ENCODE measurements at places on chromosomes 6 and 20.
A peak's percentile ranks its signal among the peaks of the same experiment; 100 is the strongest.

- no peaks in the 10 kb centered on the region for H3K36me3 ChIP-seq
- peaks cover 24% of the 10 kb centered on the region for H3K27me3 ChIP-seq
- no peak overlapping the region for H3K27ac ChIP-seq
- no peak for DNase-seq
Measured at GRCh38 chr20:46774943-46775560, 65.6 kb downstream of the SLC2A10 start.

DNA sequence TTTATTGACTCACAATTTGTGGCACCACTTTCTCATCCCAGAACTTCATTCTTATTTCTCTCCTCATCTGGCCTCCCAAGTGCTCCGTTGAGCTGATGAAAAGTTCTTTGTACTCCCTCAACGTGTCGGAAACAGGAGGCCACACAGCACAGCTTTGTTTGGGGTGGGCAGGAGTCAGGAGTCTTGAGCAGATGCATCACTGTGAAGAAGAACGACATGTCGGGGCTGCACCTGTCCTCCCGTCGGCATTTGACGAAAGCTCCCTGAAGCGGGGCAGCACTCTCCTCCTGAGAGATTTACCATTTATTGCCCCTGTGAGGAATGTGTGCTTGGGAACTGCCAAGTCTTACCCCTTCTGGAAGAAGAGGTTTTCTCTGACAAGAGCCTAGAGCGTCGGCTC, 28.1 kb downstream of the TAF8 start:
- H3K27me3 ChIP-seq, result no peaks in the 10 kb centered on the region
- no peak for DNase-seq

GRCh38 chr6:16331384-16332174, 93.2 kb downstream of the GMPR start:
- no peak overlapping the region for H3K27ac ChIP-seq
- no peaks in the 10 kb centered on the region for H3K27me3 ChIP-seq
- peaks cover 7% of the 10 kb centered on the region for H3K4me1 ChIP-seq
- H3K4me3 ChIP-seq, result no peak overlapping the region
- H3K36me3 ChIP-seq, result peaks cover 12% of the 10 kb centered on the region
- peak; percentile 54 for DNase-seq

DNA sequence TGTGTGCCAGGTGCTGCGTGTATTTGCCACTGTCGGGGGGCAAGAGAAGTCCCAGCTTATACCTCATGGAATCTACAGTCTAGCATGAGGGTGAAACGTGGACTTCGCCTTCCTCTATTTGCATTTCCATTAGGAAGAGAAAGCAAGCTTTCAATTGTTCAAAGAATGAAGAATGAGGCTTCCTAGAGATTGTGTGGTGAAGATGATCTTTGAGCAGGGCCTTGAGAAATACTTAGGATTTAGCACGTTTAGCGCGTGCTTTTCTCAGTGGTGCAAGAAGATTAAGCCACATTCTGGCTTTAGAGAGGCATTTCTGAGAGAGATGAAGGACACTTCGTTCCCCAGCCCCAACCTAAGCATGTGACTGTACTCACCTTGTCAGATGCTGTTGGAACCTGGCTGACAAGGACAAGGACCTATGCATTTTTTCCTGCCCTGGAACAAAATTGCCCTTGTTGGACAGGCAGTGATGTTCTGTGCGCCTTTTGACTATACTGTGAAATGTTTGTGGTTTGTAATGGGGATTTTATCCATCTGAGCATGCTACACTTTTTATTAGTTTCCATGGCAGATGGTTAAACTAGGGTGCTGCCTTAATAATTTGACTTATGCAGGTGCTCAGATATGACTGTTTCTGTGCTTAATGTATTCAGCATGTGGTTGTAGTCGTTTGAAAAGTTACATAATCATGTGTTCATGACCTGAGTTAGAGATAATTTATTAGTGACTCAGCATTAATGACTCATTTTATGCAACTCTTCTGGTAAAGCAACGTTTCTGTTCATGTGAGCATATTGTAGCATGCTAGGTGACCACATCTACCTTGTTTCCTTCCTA, 10.7 kb downstream of the TULP4 start:
- H3K27me3 ChIP-seq, result no peaks in the 10 kb centered on the region
- peaks cover 53% of the 10 kb centered on the region for H3K4me1 ChIP-seq
- H3K36me3 ChIP-seq, result peaks cover 11% of the 10 kb centered on the region
- peak overlapping the region; percentile 46 for H3K27ac ChIP-seq
- no peak for DNase-seq

DNA sequence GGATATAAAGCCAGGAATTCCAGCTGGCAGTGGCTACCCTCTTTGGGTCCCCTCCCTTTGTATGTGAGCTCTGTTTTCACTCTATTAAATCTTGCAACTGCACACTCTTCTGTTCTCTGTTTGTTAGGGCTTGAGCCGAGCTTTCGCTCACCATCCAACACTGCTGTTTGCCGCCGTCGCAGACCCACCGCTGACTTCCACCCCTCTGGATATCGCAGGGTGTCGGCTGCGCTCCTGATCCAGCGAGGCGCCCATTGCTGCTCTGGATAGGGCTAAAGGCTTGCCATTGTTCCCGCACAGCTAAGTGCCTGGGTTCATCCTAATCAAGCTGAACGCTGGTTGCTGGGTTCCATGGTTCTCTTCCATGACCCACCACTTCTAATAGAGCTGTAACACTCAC, 1433.5 kb upstream of the ADGRB3 start:
- H3K4me1 ChIP-seq, result no peaks in the 10 kb centered on the region
- no peak overlapping the region for H3K27ac ChIP-seq
- H3K36me3 ChIP-seq, result no peaks in the 10 kb centered on the region
- H3K27me3 ChIP-seq, result no peaks in the 10 kb centered on the region

GRCh38 chr6:170201361-170201760, 89.5 kb downstream of the DLL1 start:
- H3K27me3 ChIP-seq, result peaks cover 7% of the 10 kb centered on the region
- H3K4me1 ChIP-seq, result peaks cover 3% of the 10 kb centered on the region
- H3K4me3 ChIP-seq, result no peak overlapping the region
- no peaks in the 10 kb centered on the region for H3K36me3 ChIP-seq
- H3K27ac ChIP-seq, result no peak overlapping the region

- H3K4me3 ChIP-seq, result peak overlapping the region; percentile 95
- DNase-seq, result no peak
- no peaks in the 10 kb centered on the region for H3K27me3 ChIP-seq
- H3K27ac ChIP-seq, result peak overlapping the region; percentile 93
Measured at GRCh38 chr20:48823960-48824498, 3.8 kb downstream of the PREX1 start.

DNA sequence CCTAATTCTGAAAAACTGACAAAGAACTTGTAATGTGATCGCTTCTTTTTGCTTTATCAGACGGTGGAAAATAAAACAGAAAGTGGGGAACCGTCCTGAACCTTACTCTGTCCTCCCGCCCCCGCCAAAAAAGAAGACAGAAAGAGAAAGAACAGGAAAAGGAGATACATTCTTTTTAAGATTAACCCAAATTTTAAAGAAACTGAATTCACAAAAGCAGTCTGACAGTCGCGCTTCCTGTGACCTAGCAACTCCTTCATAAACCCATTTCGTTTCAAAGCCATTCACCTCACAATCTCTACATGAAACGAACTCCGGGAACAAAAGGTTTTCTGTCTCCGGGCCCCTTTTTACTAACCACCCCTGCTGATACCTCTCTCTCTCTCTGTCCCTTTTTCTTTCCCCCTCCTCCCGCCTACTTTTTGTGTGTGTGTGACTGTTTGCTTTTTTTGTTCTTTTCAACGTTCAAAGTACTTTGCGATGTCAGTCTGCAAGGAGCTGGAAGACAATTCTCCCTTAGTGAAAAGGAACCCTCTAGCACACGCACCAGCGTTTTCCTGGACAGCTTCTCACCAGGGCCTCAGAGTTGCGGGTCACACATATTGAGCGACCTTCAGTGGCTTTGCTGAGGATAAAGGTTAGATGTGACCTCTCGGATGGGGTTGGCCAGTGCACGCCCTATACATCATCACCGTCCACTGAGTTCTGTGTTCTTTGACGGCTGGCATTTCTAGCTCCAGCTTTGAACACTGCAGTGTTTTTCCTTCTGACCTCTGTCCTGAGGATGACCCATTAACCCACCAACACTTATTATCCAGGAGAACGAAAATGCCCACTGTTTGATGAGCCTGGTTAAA, 530 bp upstream of the NEDD9 start:
- H3K36me3 ChIP-seq, result peaks cover 6% of the 10 kb centered on the region
- no peaks in the 10 kb centered on the region for H3K27me3 ChIP-seq
- peaks cover 34% of the 10 kb centered on the region for H3K4me1 ChIP-seq
- H3K27ac ChIP-seq, result peak overlapping the region; percentile 91
- DNase-seq, result no peak

DNA sequence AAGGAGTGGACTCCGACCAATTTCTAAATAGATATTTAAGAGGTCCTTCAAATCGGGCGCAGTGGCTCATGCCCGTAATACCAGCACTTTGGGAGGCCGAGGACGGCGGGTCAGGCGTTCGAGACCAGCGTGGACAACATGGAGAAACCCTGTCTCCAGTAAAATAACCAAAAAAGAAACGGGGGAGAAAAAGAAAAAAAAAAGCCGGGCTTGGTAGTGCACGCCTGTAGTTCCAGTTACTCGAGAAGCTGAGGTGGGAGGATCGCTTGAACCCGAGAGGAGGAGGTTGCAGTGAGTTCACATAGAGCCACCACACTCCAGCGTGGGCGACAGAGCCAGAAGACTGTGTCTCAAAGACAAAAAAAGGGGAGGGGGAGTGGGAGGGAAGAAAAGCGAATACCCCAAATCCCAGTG, 53.3 kb upstream of the HFE start:
- H3K4me3 ChIP-seq, result peak overlapping the region; percentile 89
- H3K27ac ChIP-seq, result peak overlapping the region; percentile 94
- peaks cover 5% of the 10 kb centered on the region for H3K4me1 ChIP-seq
- no peaks in the 10 kb centered on the region for H3K36me3 ChIP-seq
- DNase-seq, result no peak
- no peaks in the 10 kb centered on the region for H3K27me3 ChIP-seq

DNA sequence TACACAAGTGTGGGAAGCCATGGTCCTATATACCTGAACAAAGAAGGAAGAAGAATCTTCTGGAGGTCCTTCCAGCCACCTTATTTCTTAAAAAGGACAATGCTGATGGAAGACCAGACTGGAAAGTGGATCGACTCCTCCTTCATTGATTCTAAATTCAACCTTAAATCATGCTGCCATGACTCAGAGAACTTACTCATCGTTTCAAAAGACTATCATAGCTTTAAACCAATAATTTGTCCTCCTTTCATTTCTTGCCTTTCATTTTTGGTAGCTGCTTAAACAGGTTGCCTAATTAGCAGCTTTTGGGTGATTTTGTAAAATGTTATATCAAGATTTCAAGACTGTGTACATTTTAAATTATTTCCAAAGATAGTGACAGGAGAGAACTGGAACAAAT, 60.8 kb downstream of the RTN4IP1 start:
- H3K4me3 ChIP-seq, result no peak overlapping the region
- DNase-seq, result no peak
- no peak overlapping the region for H3K27ac ChIP-seq
- no peaks in the 10 kb centered on the region for H3K27me3 ChIP-seq
- peaks cover 14% of the 10 kb centered on the region for H3K4me1 ChIP-seq

DNA sequence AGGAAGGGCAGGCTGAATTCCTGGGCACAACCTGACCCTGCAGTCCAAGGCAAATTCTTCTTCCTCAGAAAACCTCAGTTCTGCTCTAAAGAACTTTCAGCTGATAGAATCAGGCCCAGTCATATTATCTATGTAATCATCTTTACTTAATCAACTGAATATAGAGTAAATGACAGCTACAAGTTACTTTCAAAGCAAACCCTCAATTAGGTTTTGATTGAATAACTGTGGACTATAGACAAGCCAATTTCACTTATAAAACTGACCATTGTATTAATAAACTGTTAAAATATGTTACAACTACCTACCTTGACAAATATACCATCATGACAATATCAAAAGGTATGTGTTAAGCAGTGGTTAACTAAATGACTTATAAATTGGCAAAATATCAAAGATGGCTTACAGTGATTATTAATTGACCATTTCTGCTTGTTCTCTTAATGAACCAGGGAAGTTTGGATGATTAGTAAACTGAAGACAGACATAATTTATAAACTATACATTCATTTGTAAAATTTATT, 46.1 kb upstream of the ADGRF5 start:
- DNase-seq, result no peak
- no peak overlapping the region for H3K4me3 ChIP-seq
- no peak overlapping the region for H3K27ac ChIP-seq
- no peaks in the 10 kb centered on the region for H3K36me3 ChIP-seq
- no peaks in the 10 kb centered on the region for H3K4me1 ChIP-seq
- peaks cover 3% of the 10 kb centered on the region for H3K27me3 ChIP-seq

- no peaks in the 10 kb centered on the region for H3K4me1 ChIP-seq
- H3K4me3 ChIP-seq, result no peak overlapping the region
- H3K36me3 ChIP-seq, result peaks cover 29% of the 10 kb centered on the region
Measured at GRCh38 chr6:158488065-158488464, 71.8 kb upstream of the TMEM181 start.

- no peaks in the 10 kb centered on the region for H3K4me1 ChIP-seq
- H3K4me3 ChIP-seq, result no peak overlapping the region
- H3K36me3 ChIP-seq, result peaks cover 1% of the 10 kb centered on the region
- H3K27me3 ChIP-seq, result peaks cover 24% of the 10 kb centered on the region
- no peak overlapping the region for H3K27ac ChIP-seq
Measured at GRCh38 chr6:40997234-40997957, 41.6 kb downstream of the UNC5CL start.

- no peaks in the 10 kb centered on the region for H3K36me3 ChIP-seq
- H3K27me3 ChIP-seq, result peaks cover 1% of the 10 kb centered on the region
- H3K4me1 ChIP-seq, result peaks cover 2% of the 10 kb centered on the region
Measured at GRCh38 chr6:72580281-72580940, 41.5 kb upstream of the KCNQ5 start.

DNA sequence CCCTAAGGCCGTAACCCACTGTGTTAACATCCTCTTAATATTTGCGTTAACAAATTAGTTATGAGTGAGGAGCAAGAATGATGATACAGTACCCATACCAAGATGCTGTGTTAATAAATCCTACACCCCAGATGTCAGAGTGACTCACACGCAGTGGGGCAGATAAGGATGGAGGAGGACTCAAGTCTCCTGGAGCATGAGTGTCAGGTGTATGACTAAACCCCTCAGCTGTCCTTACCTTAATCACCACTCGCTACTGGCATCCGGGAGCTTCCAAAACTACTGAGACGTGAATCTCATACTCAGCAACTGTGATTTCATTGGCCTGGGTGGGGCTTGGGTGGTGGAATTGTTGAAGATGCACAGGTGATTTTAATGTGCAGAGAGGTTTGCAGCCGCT, 131.3 kb upstream of the MTHFD1L start:
- peaks cover 22% of the 10 kb centered on the region for H3K4me1 ChIP-seq
- DNase-seq, result no peak
- H3K27ac ChIP-seq, result peak overlapping the region; percentile 84
- H3K36me3 ChIP-seq, result peaks cover 30% of the 10 kb centered on the region

- H3K27me3 ChIP-seq, result no peaks in the 10 kb centered on the region
- no peak for DNase-seq
- no peaks in the 10 kb centered on the region for H3K36me3 ChIP-seq
- H3K27ac ChIP-seq, result no peak overlapping the region
- H3K4me1 ChIP-seq, result peaks cover 10% of the 10 kb centered on the region
Measured at GRCh38 chr6:87714093-87714842, 12.2 kb upstream of the AKIRIN2 start.

GRCh38 chr20:10539818-10540553, 104.9 kb downstream of the SLX4IP start:
- H3K4me3 ChIP-seq, result no peak overlapping the region
- peaks cover 18% of the 10 kb centered on the region for H3K4me1 ChIP-seq
- no peak for DNase-seq
- peaks cover 7% of the 10 kb centered on the region for H3K36me3 ChIP-seq
- no peaks in the 10 kb centered on the region for H3K27me3 ChIP-seq

Data from memory B cell (primary cell).